ENCODE measurements at places on chromosomes 5 and 9.

GRCh38 chr9:12554636-12555035 is 138.5 kb upstream of the TYRP1 start:
- DNase-seq: no peak

DNA sequence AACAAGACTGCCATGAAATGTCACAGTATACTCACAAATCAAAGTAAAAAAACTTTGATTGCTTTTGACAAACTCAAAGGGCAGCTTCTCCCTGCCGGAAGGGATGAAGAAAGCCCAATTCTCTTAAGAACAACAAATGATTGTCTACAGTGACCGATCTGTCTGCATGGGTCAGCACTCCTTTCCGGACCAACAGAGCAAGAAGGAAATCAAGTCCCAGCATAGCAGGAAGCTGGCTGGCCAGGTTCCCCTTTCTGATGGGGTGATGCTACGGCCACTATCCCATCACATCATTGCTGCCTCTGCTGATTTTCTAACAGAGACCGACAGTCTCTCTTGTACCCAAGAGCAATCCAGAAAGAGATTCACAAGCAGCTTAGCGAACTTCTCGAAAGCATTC is 692 bp downstream of the C1QTNF3 start:
- DNase-seq: no peak

- no peak for DNase-seq
These were observed 38.9 kb downstream of the ELL2 start for GRCh38 chr5:95922798-95923197.

DNA sequence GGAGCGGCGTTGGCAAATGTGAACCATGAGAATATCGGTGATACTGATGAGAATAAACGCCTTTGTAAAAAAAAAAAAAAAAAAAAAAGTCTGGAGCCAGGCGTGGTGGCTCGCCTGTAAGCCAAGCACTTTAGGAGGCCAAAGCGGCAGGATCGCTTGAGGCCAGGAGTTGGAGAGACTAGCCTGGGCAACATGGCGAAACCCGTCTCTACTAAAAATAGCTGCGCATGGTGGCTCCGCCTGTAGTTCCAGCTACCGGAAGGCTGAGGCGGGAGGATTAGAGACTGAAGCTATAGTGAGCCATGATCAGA is 425 bp upstream of the NFX1 start:
- no peak for DNase-seq

GRCh38 chr5:43833961-43834360 is 231.0 kb downstream of the NNT start:
- no peak for DNase-seq

Data from fibroblast of skin of left quadriceps (primary cell).